ENCODE measurements at places on chromosomes 12 and 14. TPM values are rescaled to one million over a fixed set of nuclear protein-coding genes. Genes with fewer than 3 reads are reported as not detected.

Gene DCTN2
- 161 TPM for total RNA-seq

DNA sequence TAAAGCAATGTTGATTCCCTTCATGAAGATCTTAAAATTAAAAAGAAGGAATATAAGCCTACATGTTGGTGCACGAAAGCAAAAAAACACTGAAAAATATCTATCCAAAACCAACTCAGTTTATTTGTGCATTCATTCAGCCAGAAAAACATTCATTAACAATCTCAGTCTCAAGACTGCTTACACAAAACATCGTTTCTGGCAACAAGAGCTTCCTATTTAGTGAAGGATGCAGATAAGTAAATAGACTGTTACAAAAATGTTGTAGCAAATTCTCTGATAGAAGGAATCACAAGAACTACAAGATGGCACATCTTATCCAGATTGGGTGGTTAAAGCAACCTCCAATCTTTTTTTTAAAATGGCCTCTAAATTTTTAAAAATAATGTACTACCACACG, 69.7 kb upstream of the DCN start:
- no peak for DNase-seq

GRCh38 chr14:87108726-87109125, 884.3 kb downstream of the GALC start:
- no peak for DNase-seq

- DNase-seq, result no peak
Observed at GRCh38 chr14:105386581-105387529, 11.5 kb upstream of the TEX22 start.

- no peak for DNase-seq
Observed at GRCh38 chr14:61268812-61269211, 12.3 kb downstream of the TMEM30B start.

- DNase-seq, result peak; percentile 33
Observed at GRCh38 chr14:64971943-64972791, at the start of gene RAB15. Gene RAB15, minus strand, starts transcription at chr14:64972336. Its CDS starts 260 bp downstream, at chr14:64972076.

DNA sequence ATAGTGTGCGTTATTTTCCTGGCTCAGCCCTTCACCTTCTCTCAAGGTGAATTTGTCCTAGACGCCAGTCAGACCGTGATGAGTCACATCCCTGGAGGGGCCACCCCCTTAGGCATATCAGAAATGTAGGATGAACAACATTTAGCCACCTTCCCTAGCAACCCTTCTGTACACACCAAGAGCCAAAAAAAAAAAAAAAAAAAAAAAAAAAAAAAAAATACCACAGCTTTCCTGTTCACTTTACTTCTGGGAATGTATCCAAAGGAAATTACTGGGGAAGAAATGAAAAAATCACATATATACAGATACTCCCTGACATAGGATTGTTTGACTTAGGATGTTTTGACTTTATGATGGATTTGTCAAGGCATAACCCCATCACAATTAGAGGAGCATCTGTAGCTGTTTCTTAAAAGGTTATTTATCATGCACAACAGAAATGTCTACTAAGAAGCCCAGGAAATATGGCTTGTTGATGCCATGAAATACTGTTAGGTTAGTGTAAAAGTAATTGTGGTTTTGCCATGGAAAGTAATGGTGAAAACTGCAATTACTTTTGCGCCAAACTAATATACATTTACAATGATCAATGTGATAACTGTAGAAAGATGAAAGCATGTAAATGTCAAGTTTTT, 68.2 kb upstream of the BDKRB2 start:
- DNase-seq, result peak; percentile 85
